Vagina (tissue), 2 donors: ENCODE measurements at places on chromosomes 13 and 19.
A peak's percentile ranks its signal among the peaks of the same experiment; 100 is the strongest.

DNA sequence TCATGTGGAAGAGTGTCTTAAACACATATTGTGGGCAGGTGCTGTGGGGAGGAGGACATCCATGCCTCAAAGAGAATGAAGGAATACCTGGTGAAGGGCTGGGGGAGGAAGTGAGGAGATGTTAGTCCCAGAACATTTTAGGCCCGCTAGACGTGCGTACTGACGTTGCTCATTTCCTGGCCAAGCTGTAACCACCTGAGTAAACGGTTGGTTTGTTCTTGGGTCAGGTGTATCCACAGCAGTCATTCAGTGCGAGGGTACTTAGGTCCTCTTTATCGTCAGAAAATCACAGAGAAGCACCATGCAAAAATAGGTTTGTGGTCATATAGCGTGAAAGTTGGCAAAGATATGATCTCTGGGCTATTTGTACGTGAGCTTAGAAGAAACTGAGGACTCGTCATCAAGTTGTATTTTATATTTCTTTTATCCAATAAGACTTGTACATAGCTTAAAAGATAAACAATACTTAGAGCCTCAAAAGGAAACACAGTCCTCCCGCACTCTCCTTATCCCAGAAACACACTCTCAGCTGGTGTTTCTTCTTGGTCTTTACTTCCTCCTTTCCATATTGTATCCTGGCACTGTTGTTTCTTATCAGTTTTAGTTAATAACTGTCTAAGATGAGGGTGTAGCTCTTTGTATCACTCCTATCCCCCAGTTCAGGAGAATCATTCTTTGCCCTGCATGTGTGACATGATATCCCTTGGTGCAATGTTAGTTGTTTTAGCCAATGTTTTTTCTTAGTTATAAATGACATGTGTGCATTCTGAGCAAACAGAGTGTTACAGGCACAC, 52.0 kb downstream of the ARHGEF7 start:
- DNase-seq, result no peak

DNA sequence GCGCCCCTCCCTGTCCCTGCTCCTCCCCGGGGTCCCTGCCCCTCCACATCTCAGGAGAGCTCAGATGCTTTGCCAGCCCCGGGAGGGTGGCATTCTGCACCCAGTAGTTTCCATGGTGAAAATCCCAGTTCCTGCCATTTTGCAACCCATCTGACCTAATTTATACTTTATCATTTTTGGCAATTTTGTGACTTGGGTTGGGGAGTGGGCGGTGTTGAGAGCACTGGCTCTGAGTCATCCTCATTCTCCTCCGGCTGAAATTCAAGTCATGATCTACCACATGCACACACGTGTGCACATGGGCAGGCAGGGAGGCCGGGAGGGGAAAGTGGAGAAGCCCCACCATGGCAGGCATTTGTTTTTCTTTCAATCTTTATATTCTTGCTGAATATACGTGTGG, 208.6 kb downstream of the URI1 start:
- no peak for DNase-seq

DNA sequence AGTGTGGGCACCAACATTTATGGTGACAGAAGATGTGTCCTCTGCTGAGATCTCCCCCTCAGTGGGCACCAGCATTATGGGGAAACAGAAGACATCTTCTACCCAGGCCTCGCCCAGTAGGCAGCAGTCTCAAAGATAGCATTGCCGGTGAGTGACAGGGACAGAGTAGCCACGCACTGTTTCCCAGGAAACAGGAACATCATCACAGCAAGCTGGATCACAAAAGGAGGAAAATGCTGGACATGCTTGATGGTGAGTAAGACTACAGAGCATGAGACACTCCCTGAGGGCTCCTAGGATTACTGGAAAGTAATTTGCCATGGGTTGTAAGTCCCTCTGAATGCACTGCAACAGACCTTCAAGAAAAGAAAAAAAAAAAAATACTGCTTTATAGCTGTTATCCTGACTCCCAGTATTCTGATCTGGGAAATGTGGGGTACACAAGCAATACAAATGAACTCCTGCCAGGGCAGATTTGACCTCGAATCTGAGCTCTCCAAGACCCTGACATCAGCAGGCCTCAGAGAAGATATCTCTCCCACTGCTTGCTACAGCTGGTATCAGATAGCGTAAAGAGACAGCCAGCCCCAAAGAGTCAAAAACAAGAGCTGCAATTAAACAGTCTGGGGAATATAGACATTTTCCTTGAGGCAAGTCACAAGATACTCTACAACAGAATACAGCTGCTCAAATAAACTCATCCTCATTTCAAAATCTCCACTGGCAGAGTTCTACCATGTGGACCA, 180.4 kb downstream of the RBM26 start:
- DNase-seq, result no peak

- DNase-seq, result no peak
Observed at GRCh38 chr13:71618159-71618558, 248.8 kb downstream of the DACH1 start.

DNA sequence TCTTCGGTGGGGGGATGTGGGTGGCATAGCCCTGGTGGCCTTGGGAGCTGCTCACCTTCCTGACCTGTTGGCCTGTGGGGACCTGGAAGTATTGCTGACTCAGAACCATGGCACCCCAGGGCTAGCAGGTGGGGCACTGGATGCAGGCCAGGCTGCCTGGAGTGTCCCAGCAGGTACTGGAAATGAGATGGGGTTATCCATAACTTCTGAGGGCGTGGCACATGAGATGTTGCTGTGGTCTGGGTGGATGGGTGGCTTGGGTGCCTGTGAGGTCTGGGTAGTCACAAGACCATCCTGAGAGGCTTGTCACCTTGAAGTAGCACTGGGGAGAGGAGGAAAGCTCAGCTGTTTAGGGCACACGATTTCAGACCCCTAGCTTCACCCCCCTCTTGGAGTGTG, 636 bp upstream of the RNF225 start:
- no peak for DNase-seq

DNA sequence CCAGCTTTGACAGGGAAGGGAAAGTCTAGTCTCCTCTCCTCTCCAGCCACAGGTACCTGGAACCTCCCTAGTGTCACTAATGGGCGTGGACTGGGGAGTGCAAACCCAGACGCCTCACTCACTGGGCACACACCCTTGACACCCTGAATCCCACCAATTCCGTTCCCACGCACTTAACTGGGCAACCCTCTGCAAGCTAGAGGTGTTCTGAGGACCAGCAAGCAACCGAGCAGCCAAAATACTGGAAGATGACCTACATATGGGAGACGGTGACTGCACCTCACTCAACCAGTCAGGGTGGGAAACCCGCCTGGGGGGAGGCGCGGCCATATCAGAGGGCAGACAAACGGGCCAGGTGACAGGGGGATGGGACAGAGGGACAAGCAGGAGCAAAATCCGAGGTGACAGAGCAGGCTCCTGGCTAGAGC, 991 bp downstream of the ABHD17A start:
- no peak for DNase-seq

DNA sequence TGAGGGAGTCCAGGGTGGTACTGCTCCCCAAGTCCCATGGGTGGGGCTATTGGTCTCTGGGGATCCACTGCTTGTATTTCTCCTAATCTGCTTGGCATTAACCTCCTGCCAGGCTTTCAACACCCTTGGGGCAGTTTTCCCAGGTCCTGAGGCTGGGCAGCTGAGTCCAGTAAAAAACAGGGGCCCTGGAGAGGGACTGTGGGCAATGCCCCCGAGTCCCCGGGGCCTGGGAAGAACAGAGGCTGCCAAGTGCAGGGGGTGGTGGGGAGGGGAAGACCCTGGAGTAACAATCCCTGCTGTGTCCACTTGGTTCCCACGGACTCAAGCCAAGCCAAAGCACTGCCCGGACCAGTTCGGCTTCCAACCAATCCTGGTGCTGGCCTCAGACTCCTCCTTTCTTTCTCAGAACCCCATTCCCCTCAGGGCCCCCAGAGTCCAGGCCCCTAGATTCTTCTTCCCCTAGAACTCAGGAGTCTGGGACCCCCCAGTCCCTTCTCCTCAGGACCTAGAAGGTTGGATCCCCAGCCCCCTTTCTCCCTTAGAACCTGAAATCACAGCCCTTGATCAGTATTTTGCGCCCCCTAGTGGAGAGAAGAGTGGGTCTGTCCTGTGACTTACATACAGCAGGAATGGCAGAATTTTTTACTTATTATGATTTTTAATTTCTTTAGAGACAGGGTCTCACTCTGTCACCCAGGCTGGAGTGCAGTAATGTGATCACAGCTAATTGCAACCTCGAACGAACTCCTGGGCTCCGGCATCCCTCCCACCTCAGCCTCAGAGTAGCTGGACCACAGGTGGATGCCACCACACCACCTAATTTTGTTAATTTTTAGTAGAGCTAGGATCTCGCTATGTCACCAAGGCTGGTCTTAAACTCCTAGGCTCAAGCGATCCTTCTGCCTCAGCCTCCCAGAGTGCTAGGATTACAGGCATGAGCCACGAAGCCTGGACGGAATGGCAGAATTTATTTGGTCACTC, 3.7 kb upstream of the CLPTM1 start:
- no peak for DNase-seq

- DNase-seq, result no peak
Observed at GRCh38 chr13:108925070-108925469, 295.7 kb downstream of the MYO16 start.

DNA sequence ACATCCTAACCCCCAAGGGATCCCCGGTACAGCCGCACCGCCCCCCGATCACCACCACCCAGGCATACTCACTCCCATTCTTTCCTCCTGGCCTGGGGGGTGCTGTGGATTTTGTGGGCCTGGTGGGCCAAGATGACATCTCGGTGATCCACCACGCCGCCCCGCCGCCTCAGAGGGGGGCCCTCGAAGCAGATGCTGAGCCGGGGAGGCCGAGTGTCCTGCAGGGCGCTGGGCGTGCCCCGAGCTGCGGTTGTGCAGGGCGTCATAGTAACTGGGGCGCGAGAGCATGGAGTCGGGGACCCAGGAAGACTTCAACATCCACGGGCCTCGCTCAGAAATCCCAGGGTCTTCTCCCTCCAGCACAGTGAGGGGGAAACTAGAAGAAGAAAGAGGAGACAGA, 93.4 kb upstream of the CACNA1A start:
- DNase-seq, result no peak

DNA sequence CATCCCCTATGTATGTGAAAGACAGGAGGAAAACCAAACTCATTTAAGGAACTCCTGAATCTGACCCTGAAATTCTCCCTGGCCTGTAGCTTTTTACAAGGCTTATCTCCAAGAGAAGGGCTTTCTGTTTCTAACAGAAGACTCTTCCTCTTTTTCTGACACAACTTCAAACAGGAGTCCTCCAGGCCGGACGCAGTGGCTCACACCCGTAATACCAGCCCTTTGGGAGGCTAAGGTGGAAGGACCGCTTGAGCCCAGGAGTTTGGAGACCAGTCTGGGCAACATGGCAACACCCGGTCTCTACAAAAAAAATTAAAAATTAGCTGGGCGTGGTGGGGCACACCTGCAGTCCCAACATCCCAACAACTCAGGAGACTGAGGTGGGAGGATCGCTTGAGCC, 41.9 kb downstream of the CARS2 start:
- DNase-seq, result no peak

GRCh38 chr13:111337206-111337605, 16.8 kb downstream of the TEX29 start:
- DNase-seq, result peak; percentile 55

GRCh38 chr13:113209336-113209758, at the start of gene CUL4A:
TSS of gene CUL4A (plus strand) at chr13:113209613. CDS start at chr13:113209628, 15 bp downstream.
- no peak for DNase-seq

GRCh38 chr19:44955505-44956439, 592 bp downstream of the CLPTM1 start:
- DNase-seq, result no peak

DNA sequence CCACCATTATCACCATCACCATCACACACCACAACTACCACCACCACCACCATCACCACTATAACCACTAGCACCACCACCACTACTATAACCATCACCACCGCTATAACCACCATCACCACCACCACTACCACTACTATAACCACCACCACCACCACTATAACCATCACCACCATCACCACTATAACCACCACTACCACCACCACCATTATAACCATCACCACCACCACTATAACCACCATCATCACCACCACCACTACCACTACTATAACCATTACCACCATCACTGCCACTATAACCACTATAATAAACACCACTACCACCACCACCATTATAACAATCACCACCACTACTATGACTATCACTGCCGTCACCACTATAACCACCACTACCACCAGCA, 173.2 kb downstream of the DCLK1 start:
- DNase-seq, result no peak

GRCh38 chr13:35198613-35199200, 256.6 kb downstream of the NBEA start:
- DNase-seq, result no peak

- no peak for DNase-seq
Observed at GRCh38 chr19:8108560-8109445, 40.6 kb downstream of the FBN3 start.

DNA sequence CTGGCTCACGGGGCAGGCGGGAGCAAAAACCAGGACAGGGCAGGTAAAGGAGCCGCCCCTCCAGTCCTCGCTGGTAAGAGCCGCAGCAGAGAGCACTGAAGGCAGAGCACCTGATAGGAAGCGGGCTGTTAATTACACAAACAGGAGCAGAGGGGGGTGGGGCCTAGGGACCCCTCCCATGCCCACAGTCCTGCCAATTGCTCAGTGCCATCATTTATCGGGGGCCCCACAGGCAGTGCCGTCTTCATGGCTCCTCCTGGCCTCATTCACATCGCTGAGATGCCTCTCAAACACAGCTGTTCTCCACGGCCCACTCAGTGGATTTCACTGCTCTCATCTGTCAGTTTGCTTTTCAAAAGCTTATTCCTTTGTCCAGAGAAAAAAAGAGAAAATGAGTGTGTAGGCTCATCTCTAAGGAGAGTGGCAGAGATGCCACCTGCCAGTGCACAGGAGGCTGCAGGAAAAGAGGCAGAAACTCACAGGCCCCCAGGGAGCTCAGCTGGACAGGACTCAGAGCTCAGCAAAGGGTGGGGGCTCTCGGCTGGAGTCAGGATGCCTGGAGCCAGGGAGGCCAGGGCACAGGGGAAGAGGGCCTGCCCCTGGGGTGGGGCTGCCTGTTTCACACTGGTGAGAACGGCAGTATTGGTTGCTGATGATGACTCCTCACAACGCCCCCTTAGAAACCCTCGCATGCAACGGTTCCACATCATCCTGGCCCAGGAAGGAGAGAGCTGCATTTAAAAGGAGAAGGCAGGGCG, 174.6 kb downstream of the COL4A1 start:
- no peak for DNase-seq

- DNase-seq, result no peak
Observed at GRCh38 chr13:43611281-43612273, 175.2 kb downstream of the ENOX1 start.

- DNase-seq, result no peak
Observed at GRCh38 chr13:110874508-110874960, 40.3 kb downstream of the ANKRD10 start.
